Esophagus squamous epithelium (tissue), 5 donors: ENCODE measurements at places on chromosomes 12 and 14. TPM values are rescaled to one million over a fixed set of nuclear protein-coding genes. Genes with fewer than 3 reads are reported as not detected.

Gene SLC17A8
- not detected for total RNA-seq

Gene NOXRED1
- total RNA-seq, result not detected

GRCh38 chr12:105331805-105332251 is 1.3 kb downstream of the C12orf75 start:
- no peak for DNase-seq

DNA sequence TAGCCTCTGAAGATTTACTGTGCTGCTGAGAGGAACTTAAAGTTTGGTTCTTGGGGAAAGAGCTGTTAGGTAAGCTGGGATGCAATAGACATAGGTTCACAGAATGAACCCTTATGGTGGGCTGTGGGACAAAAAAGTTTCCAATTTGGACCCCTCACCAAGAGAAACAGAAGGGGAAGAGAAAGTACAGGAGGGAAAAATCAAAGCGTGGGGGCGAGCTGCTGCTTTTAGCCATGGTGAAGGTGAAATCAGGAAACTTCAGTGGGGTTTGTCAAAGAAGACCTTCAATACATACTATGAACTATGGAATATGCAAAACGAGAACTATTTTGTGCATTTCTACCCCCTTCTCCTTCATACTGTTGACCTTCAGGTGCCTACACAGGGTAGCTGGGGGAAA is 10.6 kb upstream of the NINJ2 start:
- DNase-seq, result no peak

DNA sequence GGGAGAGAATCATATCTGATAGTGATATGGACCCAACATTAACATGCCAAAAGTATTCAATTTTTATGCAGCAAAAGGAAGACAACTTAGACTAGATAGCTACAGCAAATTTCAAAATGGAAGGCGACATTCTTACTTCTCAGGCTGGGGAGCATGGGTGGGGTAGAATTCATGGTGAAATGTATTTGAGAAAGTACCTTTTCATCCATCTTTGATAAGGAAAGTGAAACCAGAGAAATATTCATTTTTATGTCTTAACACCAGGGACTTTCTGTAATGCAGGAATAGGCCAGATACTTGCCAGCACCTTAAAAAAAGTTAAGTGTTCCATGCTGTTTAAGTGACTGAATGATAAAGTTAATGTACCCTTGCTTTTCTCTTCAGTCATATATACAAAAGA is 13.4 kb downstream of the BTG1 start:
- DNase-seq, result no peak

DNA sequence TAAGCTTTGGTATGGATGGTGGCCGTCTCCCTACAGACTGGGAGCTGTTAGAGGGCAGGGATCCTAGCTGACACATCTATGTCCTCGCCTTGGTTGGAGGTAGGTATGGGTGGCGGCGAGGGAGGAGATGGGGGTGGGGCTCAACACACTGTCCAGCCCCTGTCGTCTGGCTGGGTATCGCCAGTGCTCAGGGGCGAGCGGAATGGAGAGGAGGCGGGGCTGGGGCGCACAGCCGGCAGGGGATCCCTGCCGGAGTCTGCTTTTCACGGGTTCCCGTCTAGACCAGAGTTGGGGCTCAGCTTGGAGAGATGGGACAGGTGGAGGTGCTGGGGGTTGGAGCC is 16.1 kb downstream of the TAMALIN start:
- DNase-seq, result no peak
